ENCODE measurements at places on chromosomes 1 and 21. TPM values are rescaled to one million over a fixed set of nuclear protein-coding genes. Genes with fewer than 3 reads are reported as not detected.

Gene BECN2
- total RNA-seq: not detected

Gene MECR
- total RNA-seq: 21.6 TPM

Gene DMRTA2
- not detected for total RNA-seq

GRCh38 chr1:96962216-96962615 lies 240.6 kb downstream of the PTBP2 start:
- no peak for DNase-seq
- no peaks in the 10 kb centered on the region for H3K4me1 ChIP-seq
- no peaks in the 10 kb centered on the region for H3K27me3 ChIP-seq
- H3K36me3 ChIP-seq: no peaks in the 10 kb centered on the region
- H3K4me3 ChIP-seq: no peak overlapping the region

GRCh38 chr1:53409695-53410094 lies 49.5 kb upstream of the DMRTB1 start:
- H3K4me1 ChIP-seq: no peaks in the 10 kb centered on the region
- no peak for DNase-seq
- no peak overlapping the region for H3K27ac ChIP-seq
- H3K36me3 ChIP-seq: no peaks in the 10 kb centered on the region

- DNase-seq: no peak
- H3K27me3 ChIP-seq: no peaks in the 10 kb centered on the region
- H3K36me3 ChIP-seq: no peaks in the 10 kb centered on the region
- no peak overlapping the region for H3K4me3 ChIP-seq
- no peak overlapping the region for H3K27ac ChIP-seq
- peaks cover 3% of the 10 kb centered on the region for H3K4me1 ChIP-seq
These were observed 50.0 kb upstream of the SLC19A1 start for GRCh38 chr21:45592208-45592619.

DNA sequence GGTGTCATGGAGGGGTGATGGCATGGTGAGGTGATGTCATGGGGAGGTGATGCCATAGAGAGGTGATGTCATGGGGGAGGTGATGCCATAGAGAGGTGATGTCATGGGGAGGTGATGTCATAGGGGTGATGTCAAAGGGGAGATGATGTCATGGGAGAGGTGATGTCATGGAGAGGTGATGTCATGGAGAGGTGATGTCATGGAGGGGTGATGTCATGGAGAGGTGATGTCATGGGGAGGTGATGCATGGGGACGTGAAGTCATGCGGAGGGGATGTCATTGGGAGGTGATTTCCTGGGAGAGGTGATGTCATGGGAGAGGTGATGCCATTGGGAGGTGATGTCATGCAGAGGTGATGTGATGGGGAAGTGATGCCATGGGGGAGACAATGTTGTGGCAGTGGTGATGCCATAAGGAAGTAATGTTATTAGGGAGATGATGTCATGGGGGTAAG lies 92.1 kb upstream of the C1orf174 start:
- H3K27me3 ChIP-seq: no peaks in the 10 kb centered on the region
- DNase-seq: no peak
- H3K4me3 ChIP-seq: no peak overlapping the region

GRCh38 chr1:30743584-30744059 lies 14.0 kb downstream of the LAPTM5 start:
- no peaks in the 10 kb centered on the region for H3K27me3 ChIP-seq
- H3K4me1 ChIP-seq: no peaks in the 10 kb centered on the region
- H3K4me3 ChIP-seq: no peak overlapping the region
- H3K27ac ChIP-seq: no peak overlapping the region
- no peak for DNase-seq
- no peaks in the 10 kb centered on the region for H3K36me3 ChIP-seq

DNA sequence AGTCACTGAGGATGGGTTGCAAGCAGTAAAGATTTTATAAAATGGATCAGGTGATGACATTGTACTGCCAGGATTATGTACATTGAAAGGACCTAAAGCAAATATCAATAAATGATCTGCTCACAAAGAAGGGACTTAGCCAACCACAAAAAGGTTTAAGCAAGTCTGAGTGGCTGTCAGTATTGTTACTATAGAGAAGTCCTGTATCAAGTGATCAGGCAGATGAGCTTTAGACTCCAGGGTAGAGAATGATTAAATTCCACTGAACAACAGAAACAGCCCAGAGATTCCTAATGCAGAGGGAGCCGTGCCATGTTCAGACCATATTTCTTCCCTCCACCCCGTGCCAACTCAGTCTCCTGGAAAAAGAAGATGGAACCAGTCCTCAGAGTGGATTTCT lies 138.9 kb downstream of the SETD4 start:
- no peaks in the 10 kb centered on the region for H3K4me1 ChIP-seq
- H3K27ac ChIP-seq: no peak overlapping the region
- DNase-seq: no peak
- no peaks in the 10 kb centered on the region for H3K36me3 ChIP-seq
- no peaks in the 10 kb centered on the region for H3K27me3 ChIP-seq

DNA sequence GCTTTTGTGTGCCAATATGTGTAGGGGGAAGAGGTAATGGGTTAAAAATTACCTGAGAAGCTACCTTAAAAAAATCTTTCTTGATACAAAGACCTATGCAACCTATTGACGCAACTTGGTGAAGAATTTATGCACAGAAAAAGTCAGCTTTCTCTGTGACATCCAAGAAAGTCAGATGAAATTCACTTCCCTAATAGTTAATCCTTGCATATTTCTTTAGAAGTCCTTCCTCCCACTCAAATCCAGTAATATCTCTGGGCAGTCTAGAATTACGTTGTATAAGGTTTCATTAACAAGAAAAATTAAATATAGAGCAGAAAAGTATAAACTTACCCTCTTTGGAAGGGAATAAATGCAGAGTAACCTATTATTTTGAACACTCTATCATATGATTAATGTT lies 2.9 kb downstream of the UBAP2L start:
- H3K4me1 ChIP-seq: peaks cover 3% of the 10 kb centered on the region
- H3K27ac ChIP-seq: no peak overlapping the region
- H3K27me3 ChIP-seq: no peaks in the 10 kb centered on the region
- H3K4me3 ChIP-seq: no peak overlapping the region
- no peaks in the 10 kb centered on the region for H3K36me3 ChIP-seq

- peak within 1 kb of the TSS; percentile 100 for H3K4me3 ChIP-seq
- H3K36me3 ChIP-seq: no peaks in the 10 kb centered on the region
- peak; percentile 96 for DNase-seq
- no peaks in the 10 kb centered on the region for H3K27me3 ChIP-seq
- peak within 1 kb of the TSS; percentile 58 for H3K27ac ChIP-seq
These were observed at the start of gene C1orf174 for GRCh38 chr1:3900150-3900968. C1orf174 (minus strand) TSS chr1:3900272; CDS start chr1:3900186, 86 bp downstream.

DNA sequence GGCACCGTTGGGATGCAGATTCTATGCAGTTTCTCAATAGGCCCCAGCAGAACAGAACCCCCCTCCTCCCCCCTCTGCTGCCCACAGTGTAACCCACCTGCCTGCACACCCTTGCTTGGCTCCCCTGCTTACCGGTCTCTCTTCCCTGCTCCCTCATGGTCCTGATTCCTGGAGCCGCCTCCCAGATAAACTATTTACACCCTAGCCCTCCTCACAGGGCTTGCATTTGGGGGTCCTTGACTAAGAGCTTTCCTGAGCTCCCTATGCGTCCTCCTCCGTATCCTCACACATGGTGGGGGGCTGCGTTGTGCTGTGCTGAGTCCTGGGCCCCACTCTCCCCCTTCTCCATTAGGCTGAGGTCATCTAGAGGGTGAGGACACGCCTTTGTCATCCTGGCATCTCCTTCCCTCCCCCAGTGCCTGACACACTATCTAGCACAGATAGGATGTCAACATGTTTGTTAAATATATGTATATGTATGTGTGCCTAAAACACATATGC lies 121.9 kb downstream of the GRIK3 start:
- H3K36me3 ChIP-seq: no peaks in the 10 kb centered on the region
- no peaks in the 10 kb centered on the region for H3K4me1 ChIP-seq
- no peak for DNase-seq
- H3K4me3 ChIP-seq: no peak overlapping the region
- no peak overlapping the region for H3K27ac ChIP-seq

Data from ovary (tissue), 10 donors.